ENCODE measurements at places on chromosomes 4 and X.

DNA sequence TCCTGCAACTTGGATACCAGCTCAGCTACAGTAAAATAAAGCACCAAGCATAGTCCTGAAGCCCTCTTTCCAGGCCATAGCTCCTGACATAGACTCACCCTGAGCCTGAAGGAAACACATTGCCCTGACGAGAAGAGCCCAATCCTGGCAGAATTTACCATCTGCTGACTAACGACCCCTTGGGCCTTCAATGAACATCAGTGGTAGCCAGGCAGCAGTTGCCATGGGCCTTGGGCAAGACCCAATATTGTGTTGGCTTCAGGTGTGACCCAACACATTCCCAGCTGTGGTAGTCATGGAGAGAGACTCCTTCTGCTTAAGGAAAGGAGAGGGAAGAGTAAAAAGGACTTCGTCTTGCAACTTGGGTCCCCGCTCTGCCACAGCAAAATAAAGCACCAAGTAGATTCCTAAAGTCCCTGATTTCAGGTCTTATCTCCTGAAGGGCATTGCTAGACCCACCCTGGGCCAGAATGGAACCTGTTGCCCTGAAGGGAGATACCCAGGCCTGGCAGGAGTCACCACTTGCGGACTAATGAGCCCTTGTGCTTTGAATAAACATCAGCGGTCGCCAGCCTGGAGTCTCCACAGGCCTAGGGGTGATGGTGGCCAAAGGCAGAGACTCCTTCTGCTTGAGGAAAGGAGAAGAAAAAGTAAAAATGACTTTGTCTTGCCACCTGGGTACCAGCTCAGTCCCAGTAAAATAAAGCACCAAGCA lies 902.6 kb downstream of the C4orf33 start:
- no peak for DNase-seq

GRCh38 chr4:101334963-101335572 lies 12.3 kb downstream of the PPP3CA start:
- DNase-seq, result no peak

GRCh38 chrX:40179283-40179682 lies 81.5 kb upstream of the BCOR start:
- DNase-seq, result no peak

DNA sequence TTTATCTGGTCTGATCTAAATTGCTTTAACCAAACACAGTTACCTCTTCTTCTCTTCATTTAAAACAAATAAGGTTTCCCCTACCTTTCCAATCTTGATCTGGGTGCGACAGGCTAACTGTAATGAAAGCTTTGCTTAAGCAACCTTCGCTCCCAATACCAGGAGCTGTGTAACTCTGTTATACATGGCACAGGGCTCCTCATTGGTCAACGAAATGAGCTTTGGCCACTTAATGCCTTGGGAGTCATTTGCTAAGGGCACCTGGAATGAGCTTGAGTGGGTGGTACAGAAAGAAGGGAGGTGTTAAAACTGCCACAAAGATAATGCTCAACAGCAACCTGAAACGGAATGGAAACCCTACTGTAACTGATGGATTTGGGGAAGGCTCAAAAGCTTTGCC lies 140.5 kb downstream of the CHRNA9 start:
- no peak for DNase-seq

DNA sequence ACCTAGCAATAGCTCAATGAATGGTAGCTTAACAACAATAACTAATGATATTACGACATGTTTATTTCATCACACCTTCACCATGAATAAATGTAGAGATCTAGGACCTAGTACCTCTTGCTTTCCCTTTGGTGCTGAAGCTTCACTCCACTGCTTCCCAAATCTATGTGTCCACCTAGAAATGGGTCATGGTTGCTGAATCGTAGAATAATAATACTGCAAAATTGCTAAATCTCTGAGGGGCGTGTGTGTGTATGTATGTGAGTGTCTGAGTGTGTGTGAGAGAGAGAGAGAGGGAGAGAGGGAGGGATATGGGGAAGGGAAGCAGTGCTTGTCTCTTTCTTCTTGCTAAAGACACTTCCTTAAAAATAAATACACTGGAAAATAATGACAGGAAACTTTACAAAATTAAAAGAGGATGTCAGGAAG lies 109.3 kb upstream of the BMP2K start:
- no peak for DNase-seq

GRCh38 chr4:185872747-185873380 lies 60.9 kb upstream of the SORBS2 start:
- no peak for DNase-seq

GRCh38 chrX:15143825-15144121 lies 126.1 kb downstream of the ASB9 start:
- no peak for DNase-seq

DNA sequence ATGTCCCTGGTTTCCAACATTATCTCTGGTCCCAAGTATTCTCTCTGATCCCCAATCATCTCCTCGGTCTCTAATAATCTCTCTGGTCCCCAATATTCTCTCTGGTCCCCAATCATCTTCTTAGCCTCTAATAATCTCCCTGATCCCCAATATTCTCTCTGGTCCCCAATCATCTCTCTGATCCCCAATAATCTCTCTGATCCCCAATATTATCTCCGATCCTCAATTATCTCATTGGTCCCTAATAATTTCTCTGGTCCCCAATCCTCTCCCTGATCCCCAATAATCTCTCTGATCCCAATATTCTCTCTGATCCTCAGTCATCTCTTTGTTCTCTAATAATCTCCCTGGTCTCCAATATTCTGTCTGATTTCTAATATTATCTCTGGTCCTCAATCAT lies 16.6 kb downstream of the P2RY8 start:
- no peak for DNase-seq

DNA sequence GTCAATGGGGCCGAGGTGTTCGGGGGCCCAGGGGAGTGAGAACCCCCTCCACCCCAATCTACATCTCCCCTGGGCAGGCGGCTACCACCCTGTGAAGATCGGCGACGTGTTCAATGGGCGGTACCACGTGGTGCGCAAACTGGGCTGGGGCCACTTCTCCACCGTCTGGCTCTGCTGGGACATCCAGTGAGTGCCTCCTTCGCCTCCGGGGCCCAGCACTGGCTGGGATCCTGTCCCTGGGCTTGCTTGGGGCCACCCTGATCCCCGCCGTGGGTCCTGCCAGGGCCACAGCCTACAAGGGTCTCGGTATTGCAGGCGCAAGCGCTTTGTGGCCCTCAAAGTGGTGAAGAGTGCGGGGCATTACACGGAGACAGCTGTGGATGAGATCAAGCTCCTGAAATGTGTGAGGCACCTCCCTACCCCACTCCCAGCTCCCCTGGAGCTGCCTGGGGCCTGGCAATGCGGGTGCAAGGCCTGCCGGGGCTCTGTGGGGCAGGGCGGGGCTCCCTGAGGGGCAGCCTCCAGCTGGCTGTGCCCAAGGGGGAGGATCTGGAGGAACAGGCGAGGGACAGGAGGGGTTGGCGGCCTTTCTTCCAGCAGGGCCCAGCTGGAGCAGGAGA lies 697 bp downstream of the SRPK3 start:
- DNase-seq, result no peak

DNA sequence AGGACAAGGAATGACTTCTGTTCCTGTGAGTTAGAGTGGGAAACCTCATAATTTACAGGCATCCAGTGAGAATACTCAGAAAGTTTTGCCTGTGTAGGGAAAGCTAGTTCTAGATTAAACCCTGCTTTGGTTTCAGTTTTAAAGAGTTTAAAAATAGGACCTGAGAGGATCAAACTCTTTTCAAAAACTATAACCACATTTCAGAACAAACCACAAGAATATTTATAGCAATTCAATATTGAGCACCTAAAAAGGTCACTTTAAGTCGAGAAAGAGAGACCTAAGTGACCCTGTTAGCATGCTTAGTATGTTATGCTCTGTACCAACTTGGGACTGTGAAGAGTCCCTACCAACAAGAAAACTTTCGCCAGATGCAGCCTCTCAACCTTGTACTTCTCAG lies 17.4 kb upstream of the PWWP3B start:
- no peak for DNase-seq

DNA sequence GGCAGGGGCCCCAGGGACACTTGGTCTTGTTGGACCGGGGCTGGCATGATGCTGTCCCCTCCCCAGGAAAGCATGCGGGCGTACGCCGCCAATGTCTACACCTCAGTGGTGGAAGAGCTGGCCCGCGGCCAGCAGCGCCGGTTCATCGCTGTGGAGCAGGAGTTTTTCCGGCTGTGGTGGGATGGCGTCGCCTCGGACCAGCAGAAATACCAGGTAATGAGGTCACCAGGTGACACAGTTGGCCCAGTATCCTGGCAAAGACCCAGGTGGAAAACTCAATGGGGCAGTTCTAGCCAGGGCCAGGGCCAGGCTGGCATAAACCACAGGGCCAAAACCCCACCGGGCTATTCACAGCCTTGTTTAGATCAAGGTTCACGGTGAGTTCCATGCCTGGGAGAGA lies 1.5 kb downstream of the MAN2B2 start:
- no peak for DNase-seq

DNA sequence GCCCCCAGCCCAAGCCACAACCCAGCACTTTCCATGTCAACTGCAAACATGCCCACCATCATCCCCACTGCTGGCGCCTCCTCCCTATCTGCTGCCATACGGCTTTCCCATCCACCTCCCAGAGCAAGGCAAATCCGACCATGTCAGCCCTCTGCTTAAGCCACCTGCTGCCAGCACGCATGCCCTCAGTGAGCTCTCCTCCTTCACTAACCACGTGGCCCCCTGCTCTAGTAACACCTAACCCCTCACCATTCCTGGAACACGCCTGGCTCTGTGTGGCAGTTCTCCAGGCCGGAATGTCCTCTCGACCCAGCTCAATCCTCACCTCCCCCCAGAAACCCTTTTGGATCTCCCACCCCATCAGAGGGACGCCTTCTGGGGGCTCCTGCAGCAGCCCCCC lies 17.4 kb downstream of the BCAP31 start:
- no peak for DNase-seq
